ENCODE measurements at places on chromosomes 1 and 21.

DNA sequence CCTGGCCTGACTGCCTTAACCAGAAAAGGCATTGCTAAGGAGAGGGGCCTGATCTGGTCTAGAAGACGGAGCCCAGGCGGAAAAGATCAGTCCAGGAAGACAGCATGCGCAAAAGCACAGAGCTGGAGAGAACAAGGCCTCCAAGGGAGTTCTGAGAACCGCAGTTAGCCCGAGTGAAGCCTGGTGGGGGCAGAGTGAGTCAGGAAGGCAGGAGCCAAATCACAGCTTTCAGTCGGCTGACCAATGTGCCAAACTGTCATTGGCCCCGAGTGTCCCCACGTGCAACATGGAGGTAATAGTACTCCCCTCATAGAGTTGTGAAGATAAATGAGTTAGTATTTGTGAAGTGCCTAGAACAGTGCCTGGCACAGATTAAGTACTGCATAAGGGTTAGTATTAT lies 1.2 kb upstream of the TSPAN2 start:
- no peak for DNase-seq

GRCh38 chr1:1166642-1167397 lies 6.9 kb upstream of the TTLL10 start:
- DNase-seq = no peak

DNA sequence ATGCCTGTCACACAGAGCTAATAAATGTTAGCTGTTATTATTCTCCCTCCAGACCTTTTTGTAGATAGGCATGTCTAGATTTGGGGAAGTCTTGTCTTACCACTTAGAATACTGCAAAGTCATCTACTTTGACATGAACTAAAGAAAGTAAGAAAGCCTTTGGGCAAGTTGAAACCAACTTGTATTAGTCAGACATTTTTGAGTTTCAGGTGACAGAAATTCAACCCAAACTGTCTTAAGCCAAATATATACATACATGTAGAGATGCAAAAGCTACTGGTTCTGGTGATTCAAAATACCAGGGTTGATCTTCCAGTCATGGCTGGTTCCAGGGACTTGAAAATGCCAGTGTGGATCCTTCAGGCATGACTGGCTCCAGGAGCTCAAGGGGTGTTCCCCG lies 276.8 kb upstream of the TMEM51 start:
- no peak for DNase-seq

GRCh38 chr1:202230939-202231645 lies 37.5 kb downstream of the LGR6 start:
- DNase-seq = no peak

- no peak for DNase-seq
These were observed 40.5 kb upstream of the GJB5 start for GRCh38 chr1:34714386-34714785.

DNA sequence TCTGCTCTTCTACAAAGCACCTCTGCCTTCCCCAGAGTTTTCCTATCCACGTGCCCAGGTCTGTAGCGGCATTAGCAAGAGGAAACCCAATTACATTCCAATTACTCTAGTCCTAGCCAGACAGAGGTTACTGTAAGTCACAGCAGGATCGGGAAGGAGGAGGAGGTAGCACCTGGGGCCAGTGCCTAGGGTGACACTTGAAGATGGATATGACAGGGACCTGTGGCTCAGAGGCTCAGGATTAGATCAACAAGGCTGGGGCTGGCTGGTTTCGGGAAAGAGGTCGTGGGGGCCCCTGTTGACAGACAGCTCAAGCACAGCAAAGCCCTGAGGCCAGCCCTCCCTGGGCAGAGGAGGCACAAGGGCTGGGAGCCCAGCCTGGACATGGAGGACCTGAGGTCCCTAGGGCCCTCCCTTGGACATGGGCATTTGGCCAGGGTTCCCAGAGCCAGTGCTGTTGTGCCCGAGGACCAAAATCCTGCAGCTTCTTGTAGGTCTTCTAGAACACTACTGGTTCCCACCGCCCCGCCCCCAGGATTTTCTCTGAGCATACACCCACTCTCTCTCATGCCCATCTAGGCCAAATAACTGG lies 3.0 kb upstream of the HCRTR1 start:
- no peak for DNase-seq

DNA sequence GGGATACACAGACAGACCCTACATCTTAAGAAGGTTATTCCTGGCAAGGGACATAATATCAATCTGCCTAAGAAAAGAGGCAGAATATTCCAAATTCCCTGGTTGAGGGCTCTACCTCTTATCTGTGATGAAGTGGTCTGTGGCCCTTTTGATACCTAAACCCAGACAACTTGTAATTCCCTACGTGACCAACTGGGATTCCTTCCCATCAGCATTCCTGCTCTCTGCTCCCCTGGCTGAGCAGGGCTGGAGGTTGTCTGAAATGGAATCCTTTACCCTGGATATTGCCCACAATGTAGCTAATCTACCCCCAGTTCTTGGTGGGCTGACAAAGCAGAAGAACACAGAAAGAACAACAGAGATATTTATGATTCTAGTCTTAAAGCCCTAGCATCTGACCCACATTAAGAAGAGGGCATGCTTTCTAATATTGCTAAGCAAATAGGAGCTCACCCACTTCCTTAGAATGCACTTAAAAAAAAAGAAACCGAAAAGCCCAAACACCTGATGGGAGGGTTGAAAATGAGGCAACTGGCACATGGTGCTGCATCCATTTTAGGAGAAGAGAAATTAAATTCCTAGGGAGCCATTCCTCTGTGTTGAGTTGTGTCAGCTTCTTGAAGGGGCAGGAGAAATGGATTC lies 36.8 kb downstream of the GADD45A start:
- no peak for DNase-seq

Data from NCI-H1048 (cell line).